Hematopoietic multipotent progenitor cell treated with erythropoietin and hydrocortisone succinate and interleukin-3 and kit ligand, for 6 days (in vitro differentiated cells): ENCODE measurements at places on chromosomes 3 and 15.

- no peak for DNase-seq
These were observed 19.4 kb downstream of the CCR9 start for GRCh38 chr3:45905755-45906154.

DNA sequence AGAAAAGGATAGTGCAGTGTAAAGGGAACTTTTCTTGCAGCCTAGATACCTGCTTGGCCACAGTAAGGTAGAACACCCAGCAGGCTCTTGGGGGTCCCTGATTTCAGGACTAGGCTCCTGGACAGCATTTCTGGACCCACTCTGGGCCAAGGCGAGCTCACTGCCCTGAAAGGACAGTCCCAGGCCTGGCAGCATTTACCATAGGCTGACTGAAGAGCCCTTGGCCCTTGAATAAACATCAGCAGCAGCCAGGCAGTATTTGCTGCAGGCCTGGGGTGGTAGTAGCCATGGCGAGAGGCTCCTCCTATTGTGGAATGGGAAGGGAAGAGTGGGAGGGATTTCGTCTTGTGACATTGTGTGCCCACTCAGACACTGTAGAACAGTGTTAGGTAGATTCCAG is 529.2 kb downstream of the TUSC7 start:
- no peak for DNase-seq

DNA sequence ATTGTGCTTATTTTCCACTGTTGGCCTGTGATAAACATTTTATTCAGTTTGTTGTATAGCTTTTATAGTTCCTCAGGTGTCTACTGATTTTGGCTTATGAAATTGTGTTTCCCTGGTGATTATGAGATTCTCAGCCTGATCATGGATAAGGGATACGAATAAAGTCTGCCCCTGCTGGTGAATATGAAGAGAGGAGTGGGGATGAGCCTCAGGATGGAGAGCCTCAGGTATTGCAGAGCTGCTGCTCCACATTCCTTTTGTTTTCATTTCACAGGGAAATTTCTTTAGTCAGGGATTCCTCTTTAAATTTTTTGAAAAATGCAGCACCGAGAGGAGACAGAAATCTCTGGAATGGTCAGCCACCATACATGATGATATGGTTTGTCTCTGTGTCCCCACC is 14.7 kb upstream of the RAB6B start:
- no peak for DNase-seq

DNA sequence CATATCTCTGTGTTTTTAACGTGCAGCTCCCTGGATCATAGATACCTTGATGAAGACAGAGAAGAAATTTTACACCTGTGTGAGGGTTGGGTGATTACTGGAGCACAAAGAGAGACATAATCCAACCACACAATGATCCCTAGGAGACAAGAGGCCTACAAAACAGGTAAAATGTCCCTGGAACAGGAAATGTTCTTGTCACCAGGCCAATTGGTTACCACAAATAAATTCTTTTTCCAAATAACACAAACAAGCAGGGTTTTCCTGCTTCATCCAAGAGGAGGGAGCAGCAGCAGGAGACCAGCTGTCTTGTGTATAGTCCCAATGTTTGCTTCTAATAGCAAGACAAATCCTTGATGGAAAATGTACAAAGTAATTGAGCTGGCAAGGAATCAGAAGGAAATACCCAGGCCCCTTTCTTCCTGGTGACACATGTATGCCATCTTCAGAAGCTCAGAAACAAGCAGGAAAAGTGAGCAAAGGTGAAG is 1.4 kb downstream of the MGLL start:
- peak; percentile 30 for DNase-seq

DNA sequence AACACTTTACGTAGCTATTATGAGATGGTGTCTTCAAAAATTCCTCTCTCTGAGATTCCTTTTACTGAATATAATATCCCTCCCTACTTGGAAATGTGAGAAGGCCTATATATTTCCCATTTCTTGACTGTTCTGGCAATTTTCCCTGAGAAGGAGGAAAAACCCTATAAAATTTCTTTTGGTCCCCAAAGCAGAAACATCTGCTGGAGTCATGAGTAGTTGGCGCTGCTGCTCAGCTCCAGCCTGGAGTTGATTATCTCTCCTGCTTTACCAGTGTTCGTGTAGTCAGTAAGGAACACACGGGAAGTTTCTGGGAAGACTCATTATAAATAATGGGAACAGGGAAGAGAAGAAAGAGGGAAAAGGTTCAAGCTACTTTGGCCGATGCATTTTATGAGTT is 680.1 kb downstream of the EPHA3 start:
- DNase-seq: no peak

DNA sequence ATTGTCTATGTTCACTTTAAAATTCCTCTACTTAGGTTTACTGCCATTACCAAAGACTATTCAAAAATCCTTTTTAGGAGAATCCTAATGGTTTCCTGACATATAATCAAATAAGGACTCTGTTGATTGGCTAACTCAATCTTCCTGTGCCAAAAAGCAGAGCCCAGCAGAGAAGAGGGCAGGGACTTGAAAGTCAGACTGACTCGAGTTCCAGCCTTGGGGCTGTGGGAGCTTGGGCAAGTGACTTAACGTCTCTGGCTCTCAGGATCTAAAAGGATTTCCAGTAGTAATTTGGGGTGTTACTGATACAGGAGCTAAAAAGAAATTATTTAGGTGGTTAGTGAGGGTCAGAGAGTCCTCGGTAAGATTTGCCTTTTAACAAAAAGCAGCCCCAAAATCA is 10.9 kb downstream of the CCR5 start:
- no peak for DNase-seq

DNA sequence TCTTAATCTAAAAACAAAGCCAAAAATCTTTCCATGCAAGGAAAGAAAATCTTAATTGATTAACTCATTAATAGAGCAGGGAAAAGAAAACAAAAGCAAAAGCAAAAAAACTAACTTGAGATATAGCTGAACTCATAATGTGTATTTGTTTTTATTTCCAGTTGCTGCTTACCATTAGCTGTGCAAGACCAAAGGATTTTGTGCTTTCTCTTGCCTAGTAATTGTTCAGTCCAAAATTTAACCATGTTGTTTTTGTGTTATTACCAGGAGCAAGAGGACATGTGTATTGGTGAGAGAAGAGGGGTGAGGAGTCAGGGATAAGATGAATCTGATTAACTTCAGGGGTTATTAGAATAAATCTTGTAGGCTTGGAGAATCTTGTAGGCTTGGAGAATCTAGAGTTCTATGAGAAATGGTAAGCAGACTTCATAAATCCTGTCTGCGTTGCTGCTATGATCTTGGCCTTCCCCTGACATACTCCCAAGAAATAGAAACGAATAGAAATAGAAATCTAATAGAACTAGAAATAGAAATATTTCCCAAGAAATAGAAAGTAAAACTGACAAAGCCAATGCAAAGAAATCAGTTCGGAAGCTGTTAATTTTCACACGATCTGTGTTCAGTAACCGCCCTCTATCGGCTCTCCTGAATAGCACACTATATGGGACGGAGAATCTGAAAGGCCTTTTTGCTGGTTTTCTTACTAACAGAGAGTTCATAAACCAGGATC is 72.6 kb upstream of the TNFSF10 start:
- DNase-seq: peak; percentile 91

GRCh38 chr15:38061856-38062649 is 127.6 kb downstream of the TMCO5A start:
- DNase-seq: no peak

- peak; percentile 45 for DNase-seq
These were observed 127.7 kb upstream of the IQSEC1 start for GRCh38 chr3:13200946-13201345.

GRCh38 chr3:69500604-69501003 is 114.7 kb upstream of the FRMD4B start:
- no peak for DNase-seq

DNA sequence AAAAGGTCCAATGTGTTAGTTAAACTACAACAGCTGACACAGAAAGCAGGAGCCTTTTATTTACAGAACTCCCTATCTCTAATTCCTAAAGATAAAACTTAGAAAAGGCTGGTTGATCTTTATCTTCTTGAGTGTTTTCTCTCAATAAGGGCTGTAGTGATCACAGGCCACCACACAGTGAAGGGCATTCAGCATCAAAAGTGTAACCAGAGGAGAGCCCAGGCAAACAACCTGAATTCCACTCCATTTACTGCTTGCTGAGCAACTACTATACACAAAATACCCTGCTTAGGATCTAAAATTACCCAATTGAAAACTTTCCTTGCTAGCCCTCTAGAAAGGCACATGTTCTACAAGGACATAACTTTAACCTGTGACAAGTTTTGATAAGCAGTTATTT is 122.7 kb downstream of the MEIS2 start:
- no peak for DNase-seq

- peak; percentile 68 for DNase-seq
These were observed 54.7 kb downstream of the QTRT2 start for GRCh38 chr3:114111060-114111770.

DNA sequence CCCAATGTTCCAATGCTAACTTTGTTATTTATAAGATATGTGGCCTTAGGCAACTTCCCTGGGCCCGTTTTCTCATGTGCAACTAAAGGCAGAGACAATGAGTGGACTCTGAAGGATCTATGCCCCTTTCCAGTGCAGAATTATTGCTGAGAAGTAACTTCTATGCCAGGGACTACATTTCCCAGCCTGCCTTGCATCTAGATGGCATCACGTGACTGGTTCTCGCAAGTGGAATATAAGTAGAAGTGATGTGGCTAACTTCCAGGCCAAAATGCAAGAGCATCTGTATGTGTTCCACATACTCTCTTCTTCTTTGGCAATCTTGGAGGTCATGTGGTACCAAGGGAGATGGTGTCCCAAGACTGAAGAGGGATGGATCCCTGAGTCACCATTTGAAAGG is 674.4 kb downstream of the NTRK3 start:
- DNase-seq: no peak

DNA sequence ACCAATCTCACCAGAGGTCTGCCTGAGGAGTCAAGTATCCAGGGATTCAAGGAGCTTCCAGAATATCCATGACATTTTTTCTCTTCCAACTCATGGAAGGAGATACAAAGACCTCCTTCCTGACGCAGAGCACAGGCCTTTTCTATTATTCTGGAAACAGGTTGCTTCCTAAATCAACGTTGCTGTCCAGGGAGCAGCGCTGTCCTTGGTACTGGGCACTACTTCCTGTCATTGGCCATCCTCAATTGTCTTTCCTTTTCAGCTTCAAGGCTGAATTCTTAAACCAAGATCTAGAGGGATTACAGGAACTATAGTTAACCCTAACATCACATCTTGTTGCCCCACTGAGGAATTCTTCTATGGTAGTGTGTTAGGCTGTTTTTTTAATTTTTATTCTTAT is 50.4 kb upstream of the TBC1D21 start:
- peak; percentile 25 for DNase-seq

GRCh38 chr3:152211655-152212054 is 57.1 kb upstream of the MBNL1 start:
- no peak for DNase-seq

DNA sequence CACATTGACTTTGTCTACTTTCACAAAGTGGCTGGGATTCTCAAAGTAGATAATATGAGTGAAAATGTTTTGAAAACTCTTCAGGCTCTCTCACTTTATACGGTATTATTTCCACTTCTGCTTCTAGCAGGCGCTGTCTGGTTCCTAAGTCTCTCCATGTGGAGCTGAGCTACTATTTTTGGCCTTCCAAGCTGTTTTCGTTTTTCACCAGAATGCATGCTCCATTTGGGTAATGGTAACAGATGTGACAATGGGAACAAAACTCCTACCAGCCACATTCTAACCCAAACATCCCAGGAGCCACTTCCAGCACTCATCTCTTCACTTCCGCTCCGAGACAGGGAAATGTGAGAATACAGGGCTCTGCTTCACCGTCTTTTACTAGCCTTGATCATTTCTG is 586.7 kb downstream of the NTRK3 start:
- no peak for DNase-seq

DNA sequence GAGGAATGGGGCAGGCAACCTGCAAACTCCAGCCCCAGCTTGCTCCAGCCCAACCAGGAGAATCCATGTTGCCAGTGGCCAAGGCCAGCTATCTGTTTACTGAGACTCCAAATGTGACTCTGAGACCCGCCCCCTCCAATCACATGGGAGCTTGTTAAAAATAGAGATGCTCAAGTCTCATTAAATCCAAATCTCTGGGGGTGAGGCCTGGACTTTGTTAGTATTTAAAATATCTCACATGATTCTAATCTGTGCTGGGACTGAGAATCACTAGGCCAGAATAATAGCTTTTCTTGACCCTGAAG is 224.2 kb upstream of the TBL1XR1 start:
- no peak for DNase-seq

- no peak for DNase-seq
These were observed 304.2 kb upstream of the CTNNB1 start for GRCh38 chr3:40895109-40895508.

DNA sequence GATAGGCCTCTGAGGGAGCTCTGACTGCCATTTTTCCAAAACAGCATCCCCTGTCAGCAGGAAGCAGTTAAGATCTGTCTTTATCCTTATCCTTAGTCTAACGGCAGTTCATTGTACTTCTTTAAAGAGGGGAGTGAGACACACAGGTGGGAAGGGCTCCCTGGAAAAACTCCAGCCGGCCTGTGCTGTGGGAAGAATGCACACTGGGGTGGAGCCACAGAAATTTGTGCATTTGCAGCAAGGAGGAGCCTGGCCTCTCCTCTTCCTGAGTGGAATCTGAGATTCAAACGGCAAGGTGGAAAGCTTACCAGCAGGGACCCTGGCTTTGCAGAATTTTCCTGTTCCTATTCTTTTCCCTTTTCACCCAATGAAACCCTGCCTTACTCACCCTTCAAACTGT is 1209.4 kb downstream of the ROBO2 start:
- no peak for DNase-seq

DNA sequence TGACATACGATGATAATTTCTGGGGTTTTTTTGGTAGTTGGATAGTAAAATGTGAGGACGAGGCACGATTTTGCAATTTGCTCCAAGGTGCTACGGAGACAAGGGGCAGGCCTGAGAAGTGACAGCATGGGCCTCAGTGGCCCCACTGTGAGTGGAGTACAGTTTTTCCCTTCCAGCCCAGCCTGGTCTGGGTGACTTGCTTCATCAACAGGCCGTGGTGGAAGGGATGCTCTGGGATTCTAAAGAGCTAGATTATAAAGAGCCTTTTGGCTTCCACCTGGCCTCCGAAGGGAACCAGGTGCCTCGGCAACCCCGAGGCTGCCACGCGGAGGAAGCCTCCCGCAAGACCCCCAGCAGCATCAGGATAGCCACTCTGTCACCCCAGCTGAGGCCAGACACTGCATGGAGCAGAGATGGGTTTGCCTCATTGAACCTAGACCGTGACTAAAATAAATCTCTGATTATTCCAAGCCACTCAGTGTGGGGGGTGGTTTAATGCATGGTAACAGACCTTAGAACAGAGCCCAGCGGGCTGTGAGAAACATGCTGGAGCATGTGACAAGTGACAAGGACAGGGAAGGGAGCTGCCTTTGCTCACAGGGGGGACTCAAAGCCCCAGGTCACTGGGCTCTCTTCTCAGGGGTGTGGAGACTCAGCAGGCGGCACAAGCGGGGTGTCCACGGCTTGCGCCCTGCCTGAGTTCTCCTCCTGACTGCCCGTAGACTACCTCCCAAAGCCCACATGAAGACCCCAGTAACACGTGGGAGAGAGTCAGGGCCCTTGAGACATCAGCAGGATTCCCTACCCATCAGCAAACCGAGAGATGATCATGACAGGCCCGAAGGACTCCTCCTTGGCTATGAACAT is 22.6 kb upstream of the SLC41A3 start:
- no peak for DNase-seq
